Activated naive CD4-positive, alpha-beta T cell treated with anti-CD3 and anti-CD28 coated beads, Interleukin-2, amount 50 U/mL, for 72 hours (primary cell): ENCODE measurements at places on chromosomes 4 and X. TPM values are rescaled to one million over a fixed set of nuclear protein-coding genes. Genes with fewer than 3 reads are reported as not detected.

The TLR6 gene
- 3.7 TPM for total RNA-seq

- DNase-seq: no peak
These were observed 33.2 kb downstream of the WDR1 start for GRCh38 chr4:10083331-10083771.

- DNase-seq: no peak
These were observed 183.4 kb upstream of the MAP3K15 start for GRCh38 chrX:19698691-19699090.

DNA sequence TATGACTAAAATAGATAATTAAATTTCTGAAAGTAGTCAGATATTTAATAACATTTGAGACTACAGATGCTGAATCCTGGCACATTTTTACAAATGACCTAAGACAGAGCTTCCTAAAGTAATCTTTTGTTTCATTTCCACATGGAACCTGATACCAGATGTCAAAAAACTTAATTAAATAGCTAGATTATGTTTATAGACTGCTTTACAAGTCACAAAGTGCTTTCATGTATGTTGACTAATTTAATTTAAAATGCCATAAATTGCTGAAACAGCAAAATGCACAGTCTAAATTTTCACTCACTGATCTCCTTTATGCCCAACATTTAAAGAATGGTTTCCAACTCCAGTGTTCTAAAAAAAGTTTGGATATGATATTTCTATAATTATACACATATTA, 299.1 kb upstream of the TBX22 start:
- no peak for DNase-seq

DNA sequence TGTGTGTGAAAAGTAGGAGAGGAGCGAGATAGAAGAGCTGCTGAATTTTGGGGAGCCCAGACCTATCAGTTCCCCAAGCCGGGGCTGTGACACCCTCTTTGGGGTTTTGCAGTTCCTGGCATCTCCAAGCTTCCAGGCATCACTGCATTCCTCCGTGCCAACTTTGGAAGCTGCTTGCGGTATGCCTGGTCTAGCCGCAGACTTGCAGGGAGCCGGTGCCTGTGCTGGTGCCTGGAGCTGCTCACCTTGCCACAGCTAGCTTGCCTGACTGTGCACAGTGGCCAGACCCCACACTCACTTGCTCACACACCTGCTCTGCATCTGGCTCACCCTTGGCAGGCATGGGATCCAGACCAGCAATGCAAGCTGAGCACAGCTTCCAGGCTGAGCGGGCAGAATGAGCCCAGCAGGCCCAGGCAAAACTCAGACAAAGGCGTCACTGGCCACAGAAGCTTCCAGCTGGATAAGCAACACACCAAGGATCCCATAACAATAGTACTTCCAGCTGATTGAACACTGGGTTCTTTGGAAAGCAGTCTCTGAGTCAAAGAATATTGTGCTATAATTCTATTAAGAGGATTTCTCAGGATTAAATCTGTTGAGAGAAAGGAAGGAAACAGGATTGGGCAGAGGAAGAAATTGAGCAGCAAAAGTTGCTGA, 390.9 kb downstream of the TEX13C start:
- no peak for DNase-seq

DNA sequence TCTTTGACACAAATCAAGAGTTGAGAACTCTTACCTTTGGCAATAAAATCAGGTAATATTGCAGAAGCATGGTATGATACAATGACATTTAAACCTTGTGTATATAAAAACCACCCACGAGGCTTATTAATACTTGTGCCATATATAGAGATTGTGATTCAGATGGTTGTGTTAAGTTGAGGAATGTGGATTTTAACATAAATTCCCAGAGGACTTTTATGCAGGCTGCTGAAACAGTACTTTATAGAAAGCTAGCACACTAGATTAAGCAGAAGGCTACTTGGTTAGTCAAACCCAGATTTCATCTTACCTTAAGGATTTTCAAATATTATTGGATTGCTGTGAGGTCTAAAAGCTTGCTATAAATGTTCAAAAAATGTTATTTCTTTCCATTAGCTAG, 325.7 kb upstream of the PCDH10 start:
- DNase-seq: no peak

GRCh38 chr4:158811704-158812103, 42.9 kb downstream of the FNIP2 start:
- no peak for DNase-seq

The CUL4B gene
- 59.4 TPM for total RNA-seq

DNA sequence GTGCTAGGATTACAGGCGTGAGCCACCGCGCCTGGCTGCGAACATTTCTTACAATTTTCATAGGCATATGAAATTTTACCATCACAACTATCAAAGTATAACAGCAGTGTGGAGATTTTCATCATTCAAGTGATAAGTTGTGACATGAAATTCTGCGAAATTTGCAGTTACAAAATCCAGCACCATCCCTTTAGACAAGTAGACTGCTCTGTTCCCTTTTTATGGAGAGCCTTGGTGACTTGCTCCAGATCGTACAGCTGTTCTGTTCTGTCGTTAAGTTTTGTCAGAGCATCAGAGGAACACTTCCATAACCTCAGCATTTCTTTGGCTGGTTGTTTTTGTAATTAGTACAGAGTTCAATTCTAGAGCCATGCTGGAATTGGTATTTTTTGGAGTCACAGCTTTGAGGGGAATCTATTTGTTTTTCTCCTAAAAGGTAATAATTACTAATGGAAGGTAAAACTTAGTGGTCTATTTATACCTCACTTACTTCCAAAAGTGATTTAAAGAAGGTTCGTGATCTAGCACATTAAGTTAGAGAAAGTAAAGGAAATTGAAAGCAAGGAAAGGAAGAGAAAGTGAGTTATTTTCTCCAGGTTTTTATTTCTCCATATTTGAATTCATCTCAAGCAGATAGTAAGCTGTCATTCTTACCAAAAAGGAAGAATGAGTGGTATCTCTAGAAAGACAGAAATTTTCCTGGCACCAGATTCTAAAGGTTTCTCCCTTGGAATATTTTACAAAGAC, 22.1 kb downstream of the ZRSR2 start:
- DNase-seq: no peak

DNA sequence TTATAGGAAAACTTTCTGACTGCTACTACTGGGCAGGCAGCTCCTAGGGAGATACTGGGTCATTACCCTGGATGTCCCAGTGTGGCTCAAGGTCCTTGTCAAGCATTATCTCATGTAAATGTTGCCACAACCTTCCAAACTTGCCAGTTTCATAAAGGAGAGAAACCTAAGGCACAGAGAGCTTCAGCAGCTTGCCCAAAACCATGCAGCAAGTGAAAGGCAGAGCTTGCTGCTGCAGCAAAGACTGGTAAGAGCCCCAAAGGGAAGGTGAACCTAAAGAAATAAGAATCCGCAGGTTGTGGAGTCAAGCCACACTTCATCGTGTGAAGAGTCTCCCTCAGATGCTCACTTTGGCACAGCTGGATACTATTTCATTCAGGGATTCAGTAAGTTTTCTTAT, 2.3 kb downstream of the MPP1 start:
- DNase-seq: no peak

The TMEM175 gene
- 12.1 TPM for total RNA-seq

DNA sequence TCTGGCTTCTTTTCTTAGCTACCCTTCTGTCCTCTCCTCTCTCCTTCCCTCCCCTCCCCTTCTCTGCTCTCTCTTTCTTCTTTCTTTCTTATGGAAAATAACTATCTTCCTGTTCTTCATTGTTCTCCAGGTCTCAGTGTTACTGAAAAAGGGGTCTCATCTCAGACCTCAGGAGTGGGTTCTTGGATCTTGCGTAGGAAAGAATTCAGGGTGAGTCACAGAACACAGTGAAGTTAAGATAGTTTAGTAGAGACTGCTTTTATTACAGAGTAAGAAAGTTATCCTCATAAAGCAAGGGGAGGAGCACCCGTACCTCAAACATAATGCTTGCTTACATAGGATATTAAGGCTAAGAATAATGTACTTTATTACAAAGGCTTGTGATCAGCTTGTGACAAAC, 31.8 kb upstream of the CWH43 start:
- no peak for DNase-seq

DNA sequence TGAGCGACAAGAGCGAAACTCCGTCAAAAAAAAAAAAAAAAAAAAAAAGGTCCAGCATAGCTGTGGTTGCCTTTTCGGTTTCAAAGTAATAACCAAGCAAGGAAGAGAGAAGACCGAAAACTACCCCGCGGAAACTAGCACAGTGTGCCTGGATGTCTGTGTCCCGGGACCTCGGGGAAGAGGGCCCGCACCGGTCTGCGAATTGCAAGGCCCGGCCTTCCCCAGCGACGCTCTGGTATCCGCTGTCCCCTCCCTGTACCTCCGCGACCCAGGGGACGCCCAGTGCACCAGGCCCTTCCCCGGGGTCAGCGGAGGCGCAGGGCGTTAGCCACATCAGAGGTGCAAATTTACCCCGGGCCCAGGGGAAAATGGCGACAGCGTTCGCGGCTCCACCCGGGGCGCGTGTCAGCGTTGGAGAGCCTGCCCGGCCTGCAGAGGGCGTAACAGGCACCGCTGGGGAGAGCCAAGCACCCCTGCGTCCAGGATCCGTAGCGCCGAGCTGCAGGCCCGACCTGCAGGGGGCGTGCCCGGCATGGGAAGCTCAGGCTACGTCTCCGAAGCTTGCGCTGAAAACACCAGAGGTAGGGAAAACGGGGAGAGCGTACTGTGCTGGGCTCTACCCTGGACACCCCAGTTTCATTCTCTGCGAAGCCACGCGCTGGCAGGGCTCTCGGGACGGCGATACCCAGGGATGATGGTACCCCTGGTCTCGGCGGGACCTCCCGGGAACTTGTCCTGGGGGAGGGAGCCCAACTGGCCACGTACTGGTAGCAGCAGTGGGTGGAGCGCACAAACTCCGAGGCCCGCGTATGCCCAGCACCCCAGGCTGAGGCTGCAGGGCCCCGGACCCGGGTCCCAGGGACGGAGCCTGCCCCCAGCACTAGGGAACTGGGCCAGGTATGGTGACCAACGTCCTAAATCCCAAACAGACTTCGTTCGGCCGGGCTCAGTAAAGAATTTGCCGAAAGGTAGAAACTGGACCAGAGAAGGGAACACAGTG, 16.2 kb downstream of the NKX6-1 start:
- peak; percentile 40 for DNase-seq

The XG gene
- total RNA-seq: not detected

DNA sequence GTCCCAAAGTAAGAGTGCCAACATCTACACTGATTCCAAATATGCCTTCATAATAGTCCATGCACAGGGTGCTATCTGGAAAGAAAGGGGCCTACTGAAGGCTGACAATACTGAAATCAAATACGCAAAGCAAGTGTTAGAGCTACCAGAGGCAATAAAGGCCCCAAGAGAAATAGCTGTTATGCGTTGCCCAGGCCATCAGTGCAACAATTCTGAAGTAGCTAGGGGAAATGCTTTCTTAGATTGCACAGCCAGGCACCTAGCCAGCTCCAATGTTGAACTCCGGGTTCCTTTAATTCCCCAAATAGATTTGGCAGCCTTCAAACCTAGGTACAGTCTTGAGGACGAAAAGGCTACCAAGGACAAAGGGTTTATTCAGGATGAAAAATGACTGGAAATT, 17.4 kb upstream of the PAPSS1 start:
- no peak for DNase-seq

DNA sequence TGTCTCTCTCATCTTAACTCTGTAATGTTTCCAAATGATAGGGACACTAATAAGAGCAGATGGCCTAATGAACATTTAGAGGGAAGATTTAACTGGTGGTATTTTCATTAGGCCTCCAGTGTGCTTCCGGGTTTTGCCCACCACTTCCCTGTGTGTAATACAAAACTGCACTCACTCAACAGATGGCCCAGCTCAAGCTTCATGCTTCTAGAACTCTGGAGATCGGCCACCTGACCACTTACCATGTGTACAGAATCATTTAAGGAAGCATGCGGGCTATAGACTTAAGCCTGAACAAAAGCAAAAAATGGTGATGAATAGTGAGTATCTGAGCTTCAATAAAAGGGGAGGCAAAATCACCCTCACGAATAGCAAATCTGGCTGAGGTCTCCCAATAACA, 89.3 kb downstream of the SH2D1A start:
- no peak for DNase-seq

- no peak for DNase-seq
These were observed 378.3 kb downstream of the GBA3 start for GRCh38 chr4:23070848-23071570.

DNA sequence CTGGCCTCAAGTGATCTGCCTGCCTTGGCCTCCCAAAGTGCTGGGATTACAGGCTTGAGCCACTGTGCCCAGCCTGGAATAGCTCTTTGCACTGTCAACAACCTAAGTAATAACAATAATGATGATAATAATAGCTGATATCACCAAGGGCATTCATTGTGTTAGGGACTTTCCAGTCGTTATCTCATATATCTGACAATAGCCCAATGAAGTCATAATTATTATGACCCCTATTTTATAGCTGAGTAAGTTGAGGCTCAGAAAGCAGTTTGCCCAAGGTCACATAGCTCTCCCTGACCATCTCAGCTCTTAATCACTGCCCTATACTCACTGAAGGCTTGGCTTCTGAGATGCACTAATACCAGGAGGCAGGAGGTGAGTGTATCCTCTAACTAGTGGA, 18.7 kb upstream of the MAP7D3 start:
- DNase-seq: no peak

The FAM9B gene
- not detected for total RNA-seq

- DNase-seq: peak; percentile 15
These were observed 4.5 kb upstream of the PLCXD1 start for GRCh38 chrX:276581-277201.

GRCh38 chr4:168766604-168767316, 243.3 kb downstream of the CBR4 start:
- no peak for DNase-seq

- no peak for DNase-seq
These were observed 215.5 kb upstream of the ZFP42 start for GRCh38 chr4:187780070-187780469.

The GABRE gene
- not detected for total RNA-seq

- DNase-seq: no peak
These were observed 96.6 kb downstream of the EVC2 start for GRCh38 chr4:5611750-5612149.

GRCh38 chrX:27350476-27350875, 112.7 kb downstream of the PPP4R3C start:
- no peak for DNase-seq

DNA sequence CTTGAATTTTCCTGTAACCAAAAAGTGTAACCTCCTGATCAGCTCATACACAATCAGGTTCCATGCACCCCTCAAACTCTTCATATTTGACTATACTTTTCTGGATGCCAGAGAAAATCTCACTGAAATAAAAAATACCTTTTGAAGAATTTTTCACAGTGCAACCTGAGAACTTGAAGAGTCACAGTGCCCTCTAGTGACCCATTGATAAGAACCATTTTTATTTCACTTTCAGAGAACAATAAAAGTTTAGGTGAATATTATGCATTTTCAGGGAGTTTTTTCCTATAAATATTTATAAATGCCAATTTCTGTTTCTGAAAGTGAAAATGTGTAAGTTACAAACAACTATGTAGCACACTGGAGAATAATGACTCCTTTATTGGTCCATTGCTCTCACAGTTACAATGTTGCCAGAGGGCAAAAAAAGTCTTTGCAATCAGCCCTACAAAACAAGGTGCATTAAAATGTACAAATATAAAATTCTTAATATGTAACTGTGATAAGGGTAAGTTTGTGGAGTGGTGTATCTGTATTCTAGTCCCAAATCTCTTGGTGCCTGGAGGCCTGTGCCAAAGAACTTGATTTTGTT, 153.6 kb upstream of the INTU start:
- no peak for DNase-seq

The TRIM2 gene
- total RNA-seq: 0.32 TPM

- DNase-seq: no peak
These were observed 15.6 kb upstream of the FAM47E start for GRCh38 chr4:76235915-76236314.
